ENCODE measurements at places on chromosomes 1 and 21.

- no peak for DNase-seq
Measured at GRCh38 chr1:76109404-76109803, 34.9 kb downstream of the ST6GALNAC3 start.

DNA sequence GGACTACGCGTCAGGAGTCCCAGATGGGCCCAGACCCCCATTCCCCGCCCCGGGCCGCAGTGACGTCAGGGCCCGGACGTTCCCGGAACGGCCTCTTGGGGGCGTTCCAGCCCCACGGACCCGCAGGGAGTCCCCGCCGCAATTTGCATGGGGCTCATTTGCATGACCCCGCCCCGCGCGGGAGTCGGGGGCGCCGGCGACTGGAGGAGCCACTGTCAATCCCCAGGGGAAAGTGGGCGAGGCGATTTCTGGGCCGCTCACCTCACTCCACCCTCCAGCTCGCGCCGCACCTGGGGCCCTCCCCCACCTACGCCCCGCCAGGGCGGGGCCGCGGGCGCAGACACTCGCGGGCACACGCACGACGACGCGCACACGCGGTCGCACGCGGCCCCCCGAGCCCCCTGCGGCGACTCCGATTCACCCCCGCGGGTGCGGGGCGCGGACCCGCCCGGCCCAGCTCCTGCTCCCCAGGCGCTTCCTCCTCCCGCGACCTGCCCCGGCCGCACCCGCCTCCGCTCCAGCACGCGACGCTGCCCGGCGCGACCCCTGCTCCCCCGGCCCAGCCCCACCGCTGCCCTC, 13.2 kb downstream of the AGRN start:
- peak; percentile 78 for DNase-seq

- DNase-seq, result no peak
Measured at GRCh38 chr1:172484252-172484651, 40.4 kb upstream of the PIGC start.

GRCh38 chr1:53111073-53111556, 31.3 kb downstream of the SLC1A7 start:
- no peak for DNase-seq

- no peak for DNase-seq
Measured at GRCh38 chr1:207032528-207033017, at the start of gene C1orf116. Gene C1orf116 (minus strand): TSS chr1:207032756. CDS start chr1:207027598, 5,158 bp downstream.

DNA sequence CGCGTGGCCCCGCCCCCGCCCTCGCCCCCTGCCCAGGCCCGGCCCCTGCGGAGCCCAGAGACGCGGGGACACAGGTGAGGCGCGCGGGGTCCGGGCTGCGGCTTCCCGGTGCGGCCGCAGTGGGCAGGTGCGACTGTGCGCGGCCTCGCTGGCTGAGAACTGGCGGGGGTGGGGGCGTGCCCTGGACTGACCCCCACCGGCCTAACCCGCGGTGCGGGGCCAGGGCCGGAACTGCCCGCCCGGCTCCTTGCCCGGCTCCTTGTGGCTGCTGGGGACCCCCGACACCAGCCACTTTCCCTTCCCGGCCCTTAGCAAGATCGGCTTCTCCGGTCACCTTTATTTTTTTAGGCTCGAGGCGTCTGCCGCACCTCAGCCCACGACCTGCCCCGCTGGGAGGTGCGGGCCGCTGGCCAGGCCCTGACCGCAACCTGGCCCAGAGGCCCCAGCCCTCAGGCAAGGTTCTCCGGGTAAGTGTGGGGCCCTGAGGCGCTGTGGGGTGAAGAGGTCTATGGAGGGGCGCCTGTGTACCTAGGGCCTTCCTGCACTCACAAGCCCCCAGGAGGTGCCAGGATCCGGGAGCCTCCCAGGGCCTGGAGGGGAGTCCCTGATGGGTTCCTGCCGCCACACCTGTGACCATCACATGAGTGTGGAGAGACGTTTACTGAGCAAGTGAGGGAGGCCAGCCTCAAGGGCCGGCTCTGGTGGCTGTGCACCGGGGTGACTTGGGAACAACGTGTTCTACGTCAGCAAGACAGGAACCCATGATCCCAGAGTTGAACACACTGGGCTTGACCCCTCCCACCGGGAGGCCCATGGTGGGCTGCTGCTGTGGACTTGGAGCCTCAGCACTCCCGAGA, at the start of gene SMIM1:
Gene SMIM1 (plus strand): TSS at position 35 of the 857 bp plus-strand sequence. CDS start 2,625 bp downstream, outside the sequence.
- no peak for DNase-seq

GRCh38 chr1:230424391-230425251, 1.5 kb downstream of the PGBD5 start:
- DNase-seq, result no peak

GRCh38 chr1:190578526-190578925, 100.9 kb upstream of the BRINP3 start:
- DNase-seq, result no peak

DNA sequence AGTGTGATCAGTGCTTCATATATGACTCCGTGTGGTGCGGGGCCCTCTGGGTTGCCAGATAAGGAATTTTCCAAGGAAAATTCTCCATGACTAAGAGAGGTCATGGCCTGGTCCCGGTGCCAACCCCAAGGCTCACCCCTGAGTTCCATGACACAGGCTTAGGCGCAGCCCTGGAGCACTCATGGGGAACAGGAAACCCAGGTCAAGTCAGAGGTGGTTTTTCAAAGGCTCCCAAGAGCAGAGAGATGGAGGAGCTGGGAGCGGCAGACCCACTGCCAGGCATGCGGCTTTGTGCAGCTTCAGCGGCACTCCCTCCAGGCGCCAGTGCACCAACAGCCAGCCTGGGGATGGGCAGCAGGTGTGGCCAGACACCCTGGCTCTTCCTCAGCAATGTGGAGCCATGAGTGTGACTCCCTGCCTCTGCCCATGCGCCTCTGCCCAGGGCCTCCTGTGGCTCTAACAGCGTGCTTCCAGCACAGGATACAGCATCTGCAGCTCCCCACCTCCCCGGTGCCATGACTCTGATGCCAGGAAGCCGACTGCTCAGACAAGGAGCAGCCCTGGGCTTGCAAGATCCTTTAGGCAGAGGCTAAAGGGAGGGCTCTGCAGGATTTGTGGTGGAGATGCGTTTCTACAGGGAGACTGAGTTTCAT, 47.3 kb downstream of the GPR161 start:
- no peak for DNase-seq

DNA sequence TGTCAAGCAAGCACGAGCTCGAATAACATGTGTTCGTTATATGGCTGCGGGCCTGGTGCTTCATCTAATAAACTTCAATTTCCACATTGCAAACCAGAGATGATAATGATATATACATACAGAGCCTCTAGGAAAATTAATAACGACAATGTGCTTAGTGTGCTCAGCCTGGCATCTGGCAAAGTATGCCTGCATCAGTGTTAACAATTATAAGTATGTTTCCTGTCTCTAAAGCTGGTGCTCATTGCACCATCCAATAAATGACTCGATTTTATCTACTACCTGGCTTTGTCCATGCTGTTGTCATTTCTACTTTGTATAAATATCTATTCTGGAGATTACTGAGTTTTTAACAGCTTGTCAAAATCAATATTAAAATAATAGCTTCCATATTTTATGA, 1402.6 kb downstream of the MRPL39 start:
- no peak for DNase-seq

- DNase-seq, result no peak
Measured at GRCh38 chr1:27306892-27307761, 14.8 kb upstream of the TMEM222 start.

DNA sequence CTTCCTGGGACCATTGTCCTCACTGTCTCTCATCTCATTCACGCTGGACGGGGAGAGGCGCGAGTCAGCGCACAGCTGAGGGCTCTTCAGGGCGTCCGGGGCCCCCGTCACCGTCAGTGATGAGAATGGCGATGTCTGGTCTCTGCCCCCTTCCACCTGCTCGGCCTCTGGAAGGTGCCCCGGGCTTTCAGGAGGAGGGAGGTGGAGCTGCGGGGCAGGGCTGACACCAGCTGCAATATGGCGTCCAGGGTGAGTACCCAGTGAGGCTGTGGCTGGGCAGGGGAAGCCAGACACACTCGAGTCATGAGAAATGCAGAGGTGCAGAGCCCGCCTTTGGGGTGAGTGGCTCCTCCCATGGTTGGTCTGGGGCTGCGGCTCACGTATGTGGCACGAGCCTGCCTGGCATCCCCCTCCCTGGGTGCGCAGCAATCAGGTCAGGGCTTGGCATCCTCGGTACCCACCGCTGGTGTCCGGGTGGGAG, 15.1 kb downstream of the MORN1 start:
- DNase-seq, result no peak

DNA sequence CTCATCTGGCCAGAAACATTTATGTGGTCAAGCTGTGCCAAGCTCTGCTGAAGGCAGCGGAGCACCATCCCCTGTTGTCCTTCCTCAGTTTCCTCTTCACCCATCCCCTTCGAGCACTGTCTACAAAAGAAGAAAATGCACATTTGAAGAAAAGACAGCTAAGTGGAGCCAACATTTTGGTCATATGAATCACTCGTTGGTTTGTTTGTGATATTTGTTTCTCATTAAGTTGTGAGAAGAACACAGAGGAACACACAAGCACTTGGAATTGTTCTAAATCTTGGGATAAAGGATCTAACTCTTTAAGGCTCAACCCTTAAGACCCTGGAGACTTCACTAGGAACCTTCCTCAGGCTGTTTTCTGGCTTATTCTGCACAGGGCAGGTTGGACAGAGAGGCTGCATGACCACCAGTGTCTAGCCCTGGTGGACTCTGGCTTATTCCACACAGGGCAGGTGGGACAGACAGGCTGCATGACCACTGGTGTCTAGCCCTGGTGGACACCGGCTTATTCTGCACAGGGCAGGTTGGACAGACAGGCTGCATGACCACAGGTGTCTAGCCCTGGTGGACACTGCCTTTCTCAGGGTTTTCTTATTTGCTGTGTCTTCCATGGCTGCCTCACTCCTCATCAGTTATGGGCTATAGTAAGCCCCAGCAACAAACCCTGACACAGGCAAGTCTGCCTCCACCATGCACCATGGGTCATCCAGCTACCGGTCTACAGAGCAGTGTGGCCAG, 35.3 kb upstream of the COL6A2 start:
- DNase-seq, result no peak

DNA sequence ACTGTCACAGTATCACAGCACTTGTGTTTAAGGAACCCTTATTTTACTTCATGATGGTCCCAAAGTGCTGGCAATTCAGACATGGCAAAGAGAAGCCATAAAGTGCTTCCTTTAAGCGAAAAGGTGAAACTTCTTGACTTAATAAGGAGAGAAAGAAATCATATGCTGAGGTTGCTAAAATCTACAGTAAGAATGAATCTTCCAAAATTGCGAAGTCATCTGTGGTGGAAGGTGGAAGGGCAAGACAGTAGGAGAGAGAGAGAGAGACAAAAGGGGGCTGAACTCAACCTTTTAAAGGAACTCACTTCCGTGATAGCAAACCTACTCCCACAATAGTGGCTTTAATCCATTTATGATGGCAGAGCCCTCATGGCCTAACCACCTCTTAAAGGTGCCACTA, 19.3 kb upstream of the AADACL3 start:
- DNase-seq, result no peak

- no peak for DNase-seq
Measured at GRCh38 chr1:13730291-13730690, 30.3 kb downstream of the PRDM2 start.

GRCh38 chr1:213790565-213790964, 197.2 kb upstream of the PROX1 start:
- no peak for DNase-seq

DNA sequence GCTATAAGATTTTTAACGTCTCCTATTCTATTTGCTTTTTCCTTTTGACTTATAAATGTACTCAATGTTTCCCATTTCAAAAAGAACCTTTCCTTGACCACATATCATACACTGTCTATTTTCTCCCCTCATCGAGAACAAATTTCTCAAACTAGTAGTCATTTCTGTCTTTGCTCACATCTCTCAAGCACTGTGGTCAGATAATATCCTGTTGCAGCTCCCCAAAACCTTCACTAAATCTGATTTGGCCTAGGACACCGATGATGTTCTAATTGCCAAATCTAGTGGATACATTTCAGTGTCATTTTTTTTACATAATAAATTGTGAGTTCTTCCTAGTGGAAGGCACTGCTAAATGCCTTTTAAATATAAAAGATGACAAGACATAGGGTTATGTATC, 19.4 kb downstream of the CXADR start:
- no peak for DNase-seq

DNA sequence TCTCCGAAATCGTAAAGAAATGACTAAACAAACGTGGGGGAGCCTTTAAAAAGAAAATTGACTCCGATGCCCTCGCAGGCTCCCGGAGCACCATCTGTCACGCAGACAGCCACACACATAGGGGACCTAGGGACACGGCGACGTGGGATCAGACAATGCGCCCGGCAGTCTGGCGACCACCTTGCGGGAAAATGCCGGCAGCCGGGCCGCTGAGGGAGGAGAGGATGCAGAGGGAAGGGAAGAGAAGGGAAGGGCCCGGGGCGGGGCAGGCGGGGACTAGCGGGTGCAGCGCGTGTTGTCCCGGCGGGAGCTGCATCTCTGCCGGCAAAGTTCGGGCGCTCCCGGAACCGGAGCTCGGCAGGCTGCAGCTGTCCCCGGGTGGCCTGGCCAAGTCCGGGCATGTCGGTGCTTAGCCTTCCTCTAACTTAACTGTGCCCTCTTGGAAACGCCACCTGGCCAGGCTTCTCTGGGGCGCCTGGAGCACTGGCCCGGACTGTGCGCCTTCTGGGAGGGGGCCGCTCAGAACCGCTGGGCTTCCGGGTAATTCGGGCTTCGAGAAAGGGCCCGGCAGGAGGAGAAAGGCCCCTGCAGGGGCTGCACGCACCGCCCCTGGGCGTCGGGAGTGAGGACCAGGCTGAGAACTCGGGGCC, 1.8 kb downstream of the NHLH2 start:
- DNase-seq, result no peak

GRCh38 chr1:199046618-199047017, 407.8 kb downstream of the PTPRC start:
- no peak for DNase-seq

GRCh38 chr1:233477359-233477758, 136.5 kb upstream of the KCNK1 start:
- DNase-seq, result no peak

GRCh38 chr1:118925651-118926050, 62.5 kb downstream of the TBX15 start:
- DNase-seq, result no peak

DNA sequence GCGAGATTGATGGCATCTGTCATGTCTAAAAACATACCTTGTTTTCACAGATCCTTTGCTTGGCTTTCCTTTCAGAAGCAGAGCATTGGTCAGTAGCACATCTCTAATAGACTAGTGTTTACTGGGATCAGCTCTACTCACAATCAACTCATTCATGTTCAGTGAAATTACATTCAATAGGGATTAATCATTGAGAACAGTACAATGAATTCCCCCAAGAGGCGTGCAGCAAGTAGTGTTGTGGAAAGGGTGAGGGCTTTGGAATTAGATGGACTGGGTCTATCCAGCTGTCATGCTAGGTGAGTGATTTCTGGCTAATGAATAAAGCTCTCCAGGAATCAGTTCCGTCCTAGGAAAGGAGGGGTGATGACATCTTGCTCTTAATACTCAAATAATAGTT, 155.2 kb upstream of the COA6 start:
- DNase-seq, result no peak
